ENCODE measurements at places on chromosomes 3 and 15.

GRCh38 chr3:149042789-149043386 is 43.4 kb downstream of the HLTF start:
- DNase-seq, result no peak

DNA sequence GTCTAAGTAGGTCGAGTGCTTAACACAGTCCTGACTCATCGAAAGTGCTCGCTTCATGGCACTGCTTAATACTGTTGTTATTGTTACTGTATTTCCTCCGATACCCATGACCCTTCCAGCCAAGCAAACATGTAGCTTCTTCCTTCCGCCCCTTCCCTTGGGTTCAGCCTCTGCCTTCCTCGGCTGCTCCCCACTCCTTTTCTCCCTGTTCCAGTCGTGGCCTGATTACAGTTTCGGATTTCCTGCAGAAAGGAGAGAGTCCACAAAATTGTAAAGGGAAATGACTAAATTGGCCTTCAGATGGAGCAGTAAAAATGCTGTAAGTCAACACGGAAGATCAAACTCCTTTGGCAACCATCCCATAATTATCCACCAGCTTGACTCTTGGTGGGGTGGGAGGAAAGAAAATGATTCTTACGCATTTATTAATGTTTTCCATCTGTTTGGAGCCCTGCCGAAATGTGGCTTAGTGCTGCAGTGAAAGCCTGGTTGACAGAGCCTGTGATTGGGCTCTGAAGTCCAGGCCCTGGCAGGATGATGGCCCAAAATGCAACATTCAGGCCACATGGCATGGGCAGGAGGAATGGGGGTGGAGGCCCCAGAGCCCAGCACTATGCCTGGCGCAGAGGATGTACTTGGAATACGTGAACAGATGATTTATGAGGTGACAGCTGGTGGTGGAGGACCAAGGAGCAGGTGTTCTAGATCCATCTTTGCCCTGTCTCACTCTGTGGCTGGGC is 37.6 kb downstream of the FAM3D start:
- DNase-seq, result no peak

DNA sequence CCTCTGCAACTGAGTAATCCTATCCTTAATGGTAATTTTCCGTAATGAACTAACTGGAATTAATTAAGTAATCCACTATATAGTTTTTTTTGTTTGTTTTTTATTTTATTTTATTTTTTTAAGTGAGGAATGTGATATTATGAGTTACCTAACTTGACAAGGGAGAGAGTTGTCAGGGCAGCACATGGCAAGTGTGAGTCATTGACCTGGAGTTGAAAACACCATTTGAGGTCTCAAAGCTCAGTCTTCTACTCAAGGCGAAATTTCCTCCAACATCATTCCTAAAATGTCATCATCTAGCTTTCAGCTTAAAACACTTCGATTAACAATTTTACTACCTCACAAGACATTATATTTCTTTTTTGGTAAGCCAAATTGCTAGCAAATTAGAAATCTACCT is 87.8 kb downstream of the NECTIN3 start:
- DNase-seq, result no peak

DNA sequence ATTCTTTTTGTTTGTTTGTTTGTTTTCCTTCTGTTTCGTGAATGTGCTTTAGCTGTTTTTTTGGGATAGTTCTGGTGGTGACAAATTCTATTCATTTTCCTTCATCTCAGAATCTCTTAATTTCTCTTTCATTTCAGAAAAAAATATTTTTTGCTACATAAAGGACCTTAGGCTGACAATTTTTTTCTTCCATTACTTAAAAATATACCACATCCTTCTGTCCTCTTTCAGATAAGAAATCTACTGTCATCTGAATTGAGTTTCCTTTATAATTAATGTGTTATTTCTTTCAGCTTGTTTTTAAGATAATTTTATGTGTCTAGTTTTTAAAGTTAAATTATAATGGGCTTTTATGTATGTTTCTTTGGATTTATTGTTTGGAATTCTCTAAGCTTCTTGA is 47.6 kb downstream of the IL16 start:
- DNase-seq, result no peak

DNA sequence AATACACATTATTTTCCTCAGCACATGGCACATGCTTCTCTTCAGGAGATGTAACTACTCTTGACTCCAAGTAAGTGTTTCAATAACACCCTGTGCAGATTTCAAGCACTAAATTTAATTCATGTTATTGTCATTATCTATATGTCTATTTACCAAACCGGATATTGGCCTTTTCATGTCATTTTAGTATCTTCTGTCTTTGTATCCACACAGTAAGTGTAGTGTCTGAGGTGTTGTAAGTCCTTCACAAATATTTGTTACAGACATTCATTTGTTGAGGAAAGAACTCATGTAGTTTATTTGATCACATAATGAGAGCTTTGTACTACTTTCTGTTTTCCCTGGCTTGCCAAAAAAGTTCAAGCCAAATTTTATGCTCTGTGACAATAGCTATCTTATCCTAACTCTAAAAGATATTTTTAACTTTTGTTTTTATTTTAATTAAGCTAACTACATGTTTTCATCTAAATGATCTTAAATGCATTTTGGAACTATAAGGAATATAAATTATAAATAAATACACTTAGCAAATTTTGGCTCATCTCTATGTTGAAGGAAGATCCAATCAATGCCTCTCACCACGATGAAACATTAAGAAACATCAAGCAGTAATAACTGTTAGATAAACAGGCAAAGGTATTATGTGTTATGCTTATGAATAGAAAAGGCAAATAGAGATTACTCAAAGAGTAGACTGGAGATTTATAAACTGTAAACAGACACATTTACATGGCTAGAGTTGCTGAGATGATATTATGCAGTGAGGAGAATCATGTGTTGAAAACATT is 48.3 kb downstream of the SPTSSB start:
- no peak for DNase-seq

DNA sequence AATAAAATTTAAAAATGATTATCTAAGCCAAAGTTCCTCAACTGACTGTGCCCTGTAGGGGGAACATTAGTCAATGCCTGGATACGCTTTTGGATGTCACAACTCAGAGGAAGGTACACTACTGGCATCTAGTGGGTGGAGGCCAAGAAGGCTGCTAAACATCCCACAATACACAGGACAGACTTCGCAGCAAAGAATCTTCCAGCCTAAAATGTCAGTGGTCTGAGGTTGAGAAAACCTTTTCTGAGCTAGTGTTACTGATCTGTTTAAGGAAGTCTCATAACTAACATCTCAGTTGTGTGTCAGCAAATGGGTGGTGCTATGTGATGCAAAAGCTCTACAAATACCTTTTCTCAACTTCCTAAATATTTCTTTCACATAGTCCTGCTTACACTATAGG is 20.9 kb upstream of the LDHAL6B start:
- no peak for DNase-seq

GRCh38 chr3:110666495-110666894 is 405.1 kb upstream of the NECTIN3 start:
- no peak for DNase-seq

DNA sequence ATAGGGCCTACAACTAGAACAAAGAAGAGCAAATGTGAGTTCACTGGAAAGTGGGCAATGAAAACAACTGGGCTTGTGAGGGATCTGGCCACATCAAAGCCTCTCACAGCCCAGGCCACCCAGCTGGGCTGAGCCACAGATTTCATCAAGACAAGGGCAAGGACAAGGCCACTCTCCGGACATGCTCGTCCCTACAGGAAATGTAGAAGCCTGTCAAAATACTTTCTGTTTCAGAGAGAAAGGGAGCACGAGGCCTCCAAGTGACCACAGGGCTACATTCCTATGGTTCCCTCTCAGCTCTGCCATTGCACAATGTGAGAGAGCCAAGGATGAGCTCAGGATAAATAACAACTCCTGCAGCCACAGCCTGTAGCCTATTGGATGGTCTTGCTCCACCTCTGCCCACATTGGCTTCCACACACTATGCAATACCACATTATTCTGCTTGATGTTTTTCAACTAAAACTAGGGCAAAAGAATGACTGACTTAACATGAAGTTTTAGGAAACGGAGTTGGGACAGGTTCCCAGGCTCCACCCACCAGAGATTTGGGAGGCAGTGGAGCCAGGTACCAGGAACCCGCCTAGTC is 12.1 kb downstream of the TBC1D2B start:
- no peak for DNase-seq

DNA sequence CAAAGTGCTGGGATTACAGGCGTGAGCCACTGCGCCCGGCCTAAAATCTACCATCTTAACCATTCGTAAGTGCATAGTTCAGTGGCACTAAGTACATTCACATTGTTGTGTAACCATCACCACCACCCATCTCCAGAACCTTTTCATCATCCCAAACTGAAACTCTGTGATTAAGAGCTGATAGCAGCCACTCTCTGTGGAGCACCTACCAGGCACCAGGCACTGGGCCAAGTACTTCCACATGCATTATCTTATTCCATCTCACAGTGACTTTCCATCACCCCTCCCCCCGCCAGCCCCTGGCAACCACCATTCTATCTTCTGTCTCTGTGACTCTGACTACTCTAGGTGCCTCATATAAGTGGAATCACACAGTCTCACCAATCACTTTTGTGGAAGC is 2.3 kb upstream of the INSYN1 start:
- no peak for DNase-seq

- DNase-seq, result no peak
Measured at GRCh38 chr3:182947888-182948287, 32.5 kb downstream of the DCUN1D1 start.

DNA sequence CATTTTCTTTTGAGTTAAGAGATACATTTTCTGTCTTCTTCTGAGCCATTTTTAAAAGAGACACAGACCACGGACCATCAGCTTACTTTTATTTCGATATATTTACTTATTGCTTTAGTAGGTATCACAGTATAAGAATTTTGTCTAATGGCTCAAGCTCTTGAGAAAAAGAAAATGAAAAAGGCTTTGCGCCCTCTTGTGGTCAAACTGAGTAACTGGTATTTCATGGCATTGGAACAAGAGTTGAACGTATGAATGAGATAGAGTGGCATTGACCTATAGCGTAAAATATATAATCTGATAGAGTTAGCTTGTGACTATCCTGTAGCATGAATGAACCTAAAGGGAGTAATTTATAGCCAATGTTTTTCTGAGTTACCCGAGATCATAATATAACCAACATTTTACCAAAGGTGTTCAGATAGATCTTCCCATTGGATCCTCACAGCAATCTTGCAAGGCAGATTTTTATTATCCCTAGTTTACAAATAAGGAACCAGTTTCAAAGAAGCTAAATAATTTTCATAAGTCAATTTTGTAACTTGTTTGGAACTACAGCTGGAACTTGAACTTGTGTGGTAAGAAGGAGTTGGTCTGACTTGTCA is 154.6 kb downstream of the POLR2M start:
- DNase-seq, result peak; percentile 52

GRCh38 chr3:78992830-78993229 is 775.0 kb downstream of the ROBO1 start:
- no peak for DNase-seq

GRCh38 chr15:70245932-70246622 is 148.4 kb upstream of the TLE3 start:
- DNase-seq, result no peak

GRCh38 chr15:67242708-67243111 is 11.8 kb downstream of the AAGAB start:
- no peak for DNase-seq

DNA sequence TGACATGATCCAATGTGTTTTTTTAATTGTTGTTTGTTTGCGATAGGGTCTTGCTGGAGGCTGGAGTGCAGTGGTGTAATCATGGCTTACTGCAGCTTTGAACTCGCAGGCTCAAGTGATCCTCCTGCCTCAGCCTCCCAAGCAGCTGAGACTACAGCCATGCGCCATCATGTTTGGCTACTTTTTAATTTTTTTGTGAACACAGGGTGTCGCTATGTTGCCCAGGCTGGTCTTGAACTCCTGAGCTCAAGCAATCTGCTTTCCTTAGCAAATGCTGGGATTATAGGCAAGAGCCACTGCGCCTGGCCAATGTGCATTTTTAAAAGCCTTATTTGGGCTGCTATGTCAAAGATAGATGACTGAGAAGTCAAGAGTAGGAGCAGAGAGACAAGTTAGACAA is 123.0 kb downstream of the EDEM1 start:
- DNase-seq, result no peak

DNA sequence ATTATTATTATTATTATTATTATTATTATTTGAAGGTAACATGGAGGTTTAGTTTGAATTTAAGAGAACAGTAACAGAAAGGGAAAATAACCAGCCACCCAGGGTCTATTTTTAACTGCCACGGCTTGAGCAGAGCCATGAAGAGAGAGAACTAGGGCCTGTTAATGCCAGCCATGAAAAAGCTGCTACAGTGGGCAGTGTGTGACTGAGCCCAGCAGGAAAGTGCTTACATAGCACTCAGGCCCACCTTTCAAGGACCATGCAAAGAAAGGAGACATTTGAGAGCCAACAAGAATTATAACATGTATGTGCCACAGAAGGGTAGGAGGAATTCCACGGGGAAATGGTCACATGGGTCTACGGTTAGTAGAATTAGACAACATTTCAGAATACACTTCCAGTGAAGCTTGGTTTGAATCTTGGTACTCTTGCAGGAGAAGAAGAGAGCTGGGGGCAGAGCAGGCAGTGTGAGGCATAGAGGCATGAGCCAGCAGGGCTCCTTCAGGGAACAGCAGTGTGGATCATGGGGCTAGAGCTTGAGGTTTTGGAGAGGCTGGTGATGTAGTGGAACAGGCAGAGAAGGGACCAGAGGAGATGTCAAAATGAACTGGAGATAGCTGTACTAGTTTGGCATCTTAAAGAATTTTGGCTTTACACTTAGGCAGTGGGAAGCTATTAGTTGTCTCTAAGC is 140.7 kb downstream of the CMSS1 start:
- DNase-seq, result no peak

- DNase-seq, result no peak
Measured at GRCh38 chr3:87225659-87226058, 1.4 kb upstream of the CHMP2B start.

- DNase-seq, result no peak
Measured at GRCh38 chr3:194900854-194901522, 215.3 kb downstream of the FAM43A start.

GRCh38 chr3:23611737-23612295 is 193.9 kb upstream of the UBE2E1 start:
- no peak for DNase-seq

DNA sequence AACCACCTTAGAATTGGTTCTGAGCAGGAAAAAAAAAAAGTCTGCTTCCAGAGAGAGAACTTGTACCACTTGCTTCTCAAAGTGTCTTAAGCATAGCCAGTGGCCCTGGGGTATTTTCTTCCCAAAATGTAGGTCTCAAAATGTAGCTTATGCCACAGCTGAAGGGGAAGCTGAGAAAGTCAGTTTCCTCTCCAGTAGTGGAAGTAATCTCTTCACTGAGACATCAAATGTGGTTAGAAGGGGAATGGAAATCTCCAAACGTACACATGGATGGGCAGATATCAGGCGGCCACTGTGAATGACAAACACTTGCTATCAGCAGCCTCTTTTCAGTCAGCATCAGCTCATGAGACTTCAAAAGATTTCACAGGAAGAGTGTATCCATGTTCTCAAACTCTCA is 841.2 kb downstream of the TUSC7 start:
- no peak for DNase-seq

GRCh38 chr3:188154809-188155574 is 1.0 kb downstream of the LPP start:
- DNase-seq, result no peak

DNA sequence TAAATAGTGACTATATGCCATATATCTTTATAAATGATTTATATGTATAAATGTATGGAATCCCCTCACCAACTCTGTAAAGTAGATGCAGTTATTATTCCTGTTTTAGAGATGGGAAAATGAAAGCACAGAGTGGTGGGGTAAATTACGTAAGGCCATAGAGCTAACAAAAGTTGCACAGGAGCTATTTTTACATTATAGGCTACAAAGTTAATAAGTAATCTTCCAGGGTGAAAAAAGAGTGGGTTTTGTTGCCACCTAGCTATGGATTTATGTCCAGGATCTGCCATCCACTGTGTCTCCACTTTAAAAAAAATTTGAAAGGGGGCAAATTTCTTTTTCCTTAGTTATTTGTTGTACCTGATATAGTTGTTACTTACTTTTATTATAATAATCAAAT is 235.7 kb downstream of the MCTP2 start:
- no peak for DNase-seq

Data from T-helper 1 cell (primary cell).